NCI-H146 (cell line): ENCODE measurements at places on chromosomes 11 and 22.
A peak's percentile ranks its signal among the peaks of the same experiment; 100 is the strongest.

- no peak for DNase-seq
Measured at GRCh38 chr11:44808053-44808753, 81.4 kb downstream of the TSPAN18 start.

GRCh38 chr22:44885806-44886360 is 123.9 kb downstream of the PHF21B start:
- DNase-seq: no peak

DNA sequence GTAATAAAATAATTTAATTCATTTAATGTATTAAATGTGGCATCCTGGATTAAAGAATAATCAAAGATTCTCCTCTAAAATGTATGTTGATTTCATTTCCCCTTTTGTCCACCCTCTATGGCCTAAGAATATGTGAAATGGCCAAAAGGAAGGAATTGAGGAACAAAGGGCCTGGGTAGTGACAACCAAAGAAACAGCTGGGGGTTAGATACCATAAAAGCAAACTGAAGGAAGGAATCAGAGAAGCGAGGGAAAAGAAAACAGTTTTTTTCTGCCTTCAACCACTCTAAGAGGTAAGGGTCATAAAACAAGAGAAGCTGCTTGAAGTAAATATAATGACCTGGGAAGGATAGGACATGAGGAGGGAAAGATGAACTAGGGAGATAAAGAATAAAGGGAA is 139.3 kb downstream of the FAM76B start:
- DNase-seq: no peak

- DNase-seq: no peak
Measured at GRCh38 chr11:870127-870413, 27.4 kb downstream of the TSPAN4 start.

DNA sequence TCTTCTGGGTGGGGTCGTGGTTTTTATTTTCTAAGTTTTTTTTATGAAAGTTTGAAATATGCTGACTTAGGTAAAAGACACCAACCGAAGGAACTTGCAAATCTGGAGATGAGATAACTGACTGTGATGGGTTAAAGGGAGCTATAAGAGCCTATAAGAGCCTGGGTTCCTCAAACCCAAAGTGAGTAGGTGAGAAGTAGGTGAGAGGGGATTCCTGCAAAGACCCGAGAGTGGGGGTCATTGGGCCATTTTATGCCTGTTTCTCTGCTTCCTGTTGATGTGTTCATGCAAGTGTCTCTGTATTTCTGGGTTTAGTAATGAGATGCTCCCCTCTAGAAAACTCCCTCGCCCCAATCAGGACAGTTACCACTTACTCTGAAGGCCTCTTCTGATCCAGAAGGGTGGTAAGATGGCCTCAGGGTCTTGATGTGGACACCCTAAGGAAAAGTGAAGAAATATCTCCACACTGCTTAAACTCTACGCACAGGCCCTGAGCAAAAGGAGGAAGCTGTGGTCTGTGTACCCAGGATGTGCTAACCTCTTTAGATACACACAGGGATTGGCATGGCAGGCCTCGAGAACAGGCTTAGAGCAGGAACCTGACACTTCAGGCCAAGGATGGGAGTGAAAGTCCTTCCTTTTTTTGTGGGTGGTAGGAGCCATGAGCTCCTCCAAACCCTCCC is 1.8 kb downstream of the FLI1 start:
- no peak for DNase-seq

GRCh38 chr11:27487706-27488105 is 15.1 kb upstream of the LGR4 start:
- no peak for DNase-seq

DNA sequence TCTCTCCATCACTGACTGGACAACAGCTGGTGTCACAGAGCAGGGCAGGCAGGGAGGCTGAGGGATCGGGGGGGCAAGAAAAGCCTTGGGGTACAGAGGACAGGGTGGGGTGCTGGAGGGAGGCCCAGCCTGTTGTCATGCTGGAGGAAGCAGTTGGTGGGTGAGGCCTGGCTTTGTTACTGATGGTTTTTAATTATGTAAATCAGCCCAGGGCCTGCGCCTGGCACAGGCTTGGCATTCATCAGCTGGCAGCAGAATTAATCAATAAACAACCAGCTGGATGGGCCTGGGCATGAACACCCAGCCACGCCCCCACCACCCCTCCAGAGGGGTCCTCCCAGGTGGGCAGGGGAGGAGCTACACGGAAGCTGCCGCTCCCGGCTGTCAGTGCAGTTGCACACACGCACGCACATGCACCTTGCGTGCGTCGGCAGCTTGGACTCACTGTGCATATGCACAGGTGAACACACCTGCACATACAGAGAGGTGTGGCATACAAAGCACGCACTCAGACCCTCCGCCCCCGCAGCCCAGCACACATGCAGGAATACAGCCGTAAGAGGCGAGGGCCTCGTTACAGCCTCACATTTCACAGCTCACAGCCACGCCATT is 21.3 kb upstream of the ELFN2 start:
- no peak for DNase-seq

GRCh38 chr22:39598017-39598965 is 27.7 kb downstream of the CACNA1I start:
- DNase-seq: peak; percentile 82

DNA sequence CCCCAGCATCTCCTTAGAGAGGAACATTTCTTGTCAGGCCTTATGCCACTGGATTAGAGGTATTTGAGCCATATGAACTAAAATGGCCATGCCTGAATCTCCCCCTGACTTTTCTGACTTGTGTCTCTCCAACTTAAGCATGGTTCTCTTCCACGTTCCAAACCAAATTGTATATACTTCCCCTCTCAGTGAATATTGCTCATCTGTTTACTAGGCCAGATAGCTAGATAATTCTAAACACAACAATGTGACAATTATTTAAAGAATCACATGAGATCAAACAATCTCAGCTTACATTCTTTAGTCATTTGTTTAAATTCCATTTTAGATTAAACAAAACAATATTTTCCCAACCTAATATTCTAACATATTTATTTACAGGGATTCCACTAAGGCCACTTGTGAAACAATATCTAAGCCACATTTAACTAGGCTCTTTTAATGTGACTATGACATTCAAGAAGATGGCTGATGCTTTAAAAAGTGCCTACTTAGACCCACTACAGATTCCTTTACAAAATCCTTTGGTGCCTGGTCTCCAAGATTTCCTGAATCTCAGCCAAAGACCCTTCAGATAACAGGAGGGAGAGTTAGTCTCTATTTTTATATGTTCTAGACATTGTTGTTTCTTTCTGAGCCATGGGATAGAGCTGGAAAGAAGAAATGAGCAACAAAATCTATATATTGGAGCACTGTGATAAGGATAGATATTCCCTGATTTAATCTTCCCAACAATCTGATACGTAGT is 105.7 kb downstream of the CADM1 start:
- no peak for DNase-seq

- DNase-seq: no peak
Measured at GRCh38 chr11:118705791-118706545, 26.5 kb upstream of the TREH start.

DNA sequence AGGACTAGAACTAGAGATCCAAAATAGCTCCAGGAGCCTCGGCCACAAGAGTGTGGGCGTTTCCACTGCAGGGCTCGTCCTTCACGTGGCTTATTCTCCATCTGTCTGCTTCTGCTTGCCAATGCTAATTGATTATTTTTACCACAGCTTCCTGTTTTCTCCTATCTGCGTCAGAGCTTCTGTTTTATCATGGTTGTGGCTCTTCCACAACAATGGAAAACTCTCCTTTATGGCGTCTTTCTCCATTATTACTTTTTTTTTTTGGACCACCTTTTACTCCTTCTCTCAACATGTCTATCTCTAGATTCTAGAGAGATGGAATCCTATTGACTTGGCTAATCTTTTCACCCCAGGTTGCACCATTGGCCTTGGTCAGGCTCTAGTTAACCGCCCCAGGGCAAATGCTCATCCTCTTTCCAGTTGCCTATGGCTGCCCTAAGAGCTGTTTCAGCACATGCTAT is 25.9 kb downstream of the CAT start:
- no peak for DNase-seq

GRCh38 chr22:41564563-41564962 is 3.8 kb downstream of the CSDC2 start:
- no peak for DNase-seq

DNA sequence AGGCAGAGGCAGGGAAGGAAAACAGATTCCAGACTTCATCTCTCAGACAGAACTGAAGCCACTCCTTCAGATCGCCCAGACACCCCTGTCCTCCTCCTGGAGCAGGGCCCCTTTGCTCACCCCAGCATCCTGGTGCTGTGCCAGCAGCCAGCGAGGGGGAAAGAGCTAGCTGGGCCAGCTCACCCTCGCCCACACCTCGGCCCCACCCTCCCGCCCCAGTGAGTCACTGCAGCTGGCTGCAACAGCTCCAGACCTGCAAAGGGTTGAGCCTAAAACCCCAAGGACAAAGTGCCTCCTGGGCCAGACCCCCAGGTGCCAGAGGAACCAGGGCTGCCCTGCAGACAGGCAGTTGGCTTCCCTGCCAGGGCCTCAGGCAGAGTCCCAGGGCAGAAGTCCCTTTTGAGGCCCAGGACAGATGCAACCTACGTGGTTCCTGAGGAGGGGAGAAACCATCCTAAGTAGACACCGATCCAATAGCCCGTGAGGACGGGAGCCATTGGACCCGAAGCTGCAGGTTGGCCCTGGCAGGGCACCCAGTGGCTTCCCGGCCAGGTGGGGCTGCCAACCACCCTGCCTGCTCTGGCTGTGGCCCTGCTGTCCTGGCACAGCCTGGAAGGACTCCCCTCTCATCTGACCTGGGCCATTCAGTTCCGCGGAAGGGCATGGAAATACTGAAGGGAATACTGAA is 7.2 kb downstream of the AHNAK start:
- DNase-seq: peak; percentile 72

DNA sequence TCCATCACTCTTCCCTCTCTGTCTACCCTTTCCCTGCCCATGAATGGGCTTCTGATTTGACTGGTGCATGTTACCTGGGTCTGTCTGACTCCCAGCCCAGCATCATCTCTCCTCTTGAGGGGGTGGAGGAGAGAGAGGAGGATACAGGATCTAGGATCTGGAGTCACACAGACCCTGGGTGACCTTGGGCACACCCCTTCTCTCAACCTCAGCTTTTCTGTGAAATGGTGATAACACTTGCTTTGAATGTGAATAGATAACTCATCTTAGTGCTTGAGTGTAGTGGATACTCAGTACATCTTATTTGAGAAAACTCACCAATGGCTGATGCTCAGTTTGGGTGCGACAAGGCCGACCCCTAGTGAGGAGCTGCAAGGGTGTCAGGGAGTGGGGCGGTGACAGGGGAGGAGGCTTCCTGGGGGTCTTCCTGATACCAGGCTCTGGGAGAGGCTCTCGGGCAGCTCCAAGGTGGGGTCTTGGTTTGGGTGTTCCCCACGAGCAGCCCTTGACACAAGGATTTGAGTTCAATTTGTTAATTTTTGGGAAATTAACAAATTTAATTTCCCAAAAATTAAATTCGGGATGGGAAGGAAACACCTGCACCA is 9.0 kb downstream of the INCENP start:
- no peak for DNase-seq

GRCh38 chr22:44862981-44863860 is 110.8 kb downstream of the ARHGAP8 start:
- DNase-seq: no peak
